Lower lobe of right lung (tissue), 2 donors: ENCODE measurements at places on chromosomes 12 and 14. TPM values are rescaled to one million over a fixed set of nuclear protein-coding genes. Genes with fewer than 3 reads are reported as not detected.

Gene A2ML1
- total RNA-seq = not detected

Gene MAP3K9
- 9.4 TPM for total RNA-seq

- peaks cover 99% of the 10 kb centered on the region for H3K27me3 ChIP-seq
- H3K36me3 ChIP-seq = no peaks in the 10 kb centered on the region
- H3K4me3 ChIP-seq = peak overlapping the region; percentile 60
- no peak for DNase-seq
Measured at GRCh38 chr12:114408471-114408885, 2.5 kb upstream of the TBX5 start.

- no peak for DNase-seq
- no peaks in the 10 kb centered on the region for H3K27me3 ChIP-seq
Measured at GRCh38 chr14:68544081-68544892, 248.6 kb downstream of the ZFP36L1 start.

Gene GALNT6
- total RNA-seq = 24.0 TPM

GRCh38 chr12:94760786-94761185 lies 110.4 kb upstream of the TMCC3 start:
- H3K4me3 ChIP-seq = no peak overlapping the region
- no peak for DNase-seq
- no peaks in the 10 kb centered on the region for H3K36me3 ChIP-seq
- no peaks in the 10 kb centered on the region for H3K4me1 ChIP-seq

GRCh38 chr12:131402781-131403396 lies 308.0 kb upstream of the SFSWAP start:
- H3K4me1 ChIP-seq = no peaks in the 10 kb centered on the region
- no peak for DNase-seq
- H3K27me3 ChIP-seq = no peaks in the 10 kb centered on the region
- H3K27ac ChIP-seq = no peak overlapping the region
- no peaks in the 10 kb centered on the region for H3K36me3 ChIP-seq
- no peak overlapping the region for H3K4me3 ChIP-seq

GRCh38 chr14:73633116-73634010 lies 11.4 kb upstream of the DNAL1 start:
- H3K4me3 ChIP-seq = peak overlapping the region; percentile 67
- peaks cover 13% of the 10 kb centered on the region for H3K4me1 ChIP-seq
- peak overlapping the region; percentile 61 for H3K27ac ChIP-seq

- no peaks in the 10 kb centered on the region for H3K36me3 ChIP-seq
- H3K4me3 ChIP-seq = no peak overlapping the region
- no peaks in the 10 kb centered on the region for H3K27me3 ChIP-seq
- peak overlapping the region; percentile 19 for H3K27ac ChIP-seq
- H3K4me1 ChIP-seq = peaks cover 57% of the 10 kb centered on the region
Measured at GRCh38 chr14:91348845-91349465, 68.7 kb downstream of the CCDC88C start.

DNA sequence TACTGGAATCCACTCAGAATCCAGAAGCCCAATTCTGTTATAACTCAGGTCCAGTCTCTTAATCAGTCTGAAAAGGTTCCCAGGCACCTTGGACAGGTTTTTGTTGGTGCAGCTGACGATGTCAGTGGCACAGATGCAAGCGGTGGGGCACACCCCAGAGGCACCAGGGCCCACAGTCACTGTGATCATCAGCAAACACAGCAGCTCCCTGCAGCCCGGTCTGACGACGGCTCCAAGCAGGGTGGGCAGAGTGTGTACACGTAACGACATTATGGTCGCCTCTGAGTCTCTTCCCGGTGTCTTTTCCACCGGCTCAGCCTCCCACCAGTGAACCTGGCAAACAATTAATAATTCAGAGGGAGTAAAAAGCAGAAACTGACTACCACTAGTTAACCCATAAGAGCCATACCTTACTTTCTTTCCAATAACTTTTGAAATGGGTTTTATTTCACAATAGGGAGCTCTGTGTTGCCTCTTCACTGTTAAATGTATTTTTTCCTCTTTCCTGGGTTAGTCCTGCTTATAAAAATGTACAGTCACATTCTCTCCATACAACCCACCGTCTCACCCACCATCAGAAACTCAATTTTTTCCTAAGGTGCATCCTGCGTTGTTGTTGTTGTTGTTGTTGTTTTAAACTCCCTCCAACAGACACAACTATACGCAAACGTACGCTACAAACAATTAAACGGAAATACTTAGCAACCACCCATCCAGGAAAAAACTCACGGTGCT lies 521 bp upstream of the PCED1B start:
- no peaks in the 10 kb centered on the region for H3K36me3 ChIP-seq
- H3K27ac ChIP-seq = peak overlapping the region; percentile 94
- no peaks in the 10 kb centered on the region for H3K27me3 ChIP-seq
- peaks cover 58% of the 10 kb centered on the region for H3K4me1 ChIP-seq
- DNase-seq = peak; percentile 62

- no peak for DNase-seq
- no peaks in the 10 kb centered on the region for H3K4me1 ChIP-seq
- H3K4me3 ChIP-seq = no peak overlapping the region
- H3K36me3 ChIP-seq = no peaks in the 10 kb centered on the region
- peaks cover 7% of the 10 kb centered on the region for H3K27me3 ChIP-seq
Measured at GRCh38 chr12:106655577-106655976, 72.8 kb downstream of the RFX4 start.

Gene SPTB
- total RNA-seq = 2.5 TPM

DNA sequence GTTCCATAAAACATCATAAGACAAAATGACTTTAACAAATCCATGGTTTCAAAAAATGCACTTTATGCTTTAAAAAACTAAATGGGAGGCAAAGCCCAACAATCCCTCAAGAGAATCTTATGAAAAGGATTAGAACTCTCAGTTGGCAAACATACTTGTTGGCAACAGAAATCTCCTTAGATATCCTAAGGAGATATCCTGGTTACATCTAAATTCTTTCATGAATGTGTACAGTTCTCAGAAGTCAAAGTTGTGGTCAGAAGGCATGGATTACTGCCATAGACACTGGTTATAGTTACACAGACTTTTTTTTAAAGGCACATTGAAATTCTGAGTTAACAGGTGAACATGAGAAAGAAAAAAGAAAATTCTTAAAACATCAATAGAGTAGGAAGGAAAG lies 17.5 kb upstream of the ISM2 start:
- H3K27me3 ChIP-seq = no peaks in the 10 kb centered on the region
- H3K27ac ChIP-seq = no peak overlapping the region
- H3K4me3 ChIP-seq = no peak overlapping the region
- no peaks in the 10 kb centered on the region for H3K4me1 ChIP-seq

GRCh38 chr14:52919971-52920370 lies 30.9 kb downstream of the FERMT2 start:
- no peak overlapping the region for H3K4me3 ChIP-seq
- H3K4me1 ChIP-seq = peaks cover 68% of the 10 kb centered on the region
- DNase-seq = no peak
- peak overlapping the region; percentile 25 for H3K27ac ChIP-seq
- no peaks in the 10 kb centered on the region for H3K27me3 ChIP-seq
- H3K36me3 ChIP-seq = peaks cover 8% of the 10 kb centered on the region
